ENCODE measurements at places on chromosomes 12 and 14. TPM values are rescaled to one million over a fixed set of nuclear protein-coding genes. Genes with fewer than 3 reads are reported as not detected.

The LRRK2 gene
- 12.6 TPM for polyA plus RNA-seq

The FOXG1 gene
- polyA plus RNA-seq, result not detected

The OASL gene
- polyA plus RNA-seq, result not detected

The ASPG gene
- polyA plus RNA-seq, result not detected

The SYT1 gene
- 227 TPM for polyA plus RNA-seq

The SLC17A8 gene
- polyA plus RNA-seq, result 0.48 TPM

The KRT78 gene
- polyA plus RNA-seq, result not detected

The LRIG3 gene
- 0.34 TPM for polyA plus RNA-seq

The PLCZ1 gene
- polyA plus RNA-seq, result not detected

The PRB2 gene
- not detected for polyA plus RNA-seq

The SPPL3 gene
- 30.2 TPM for polyA plus RNA-seq

The SELPLG gene
- not detected for polyA plus RNA-seq

The PMEL gene
- not detected for polyA plus RNA-seq

The PDE3A gene
- 2.7 TPM for polyA plus RNA-seq

The KRT77 gene
- polyA plus RNA-seq, result not detected

The MYF5 gene
- polyA plus RNA-seq, result not detected

The HAL gene
- polyA plus RNA-seq, result not detected

The CCDC38 gene
- not detected for polyA plus RNA-seq

The TNFRSF1A gene
- 2.3 TPM for polyA plus RNA-seq

The PRH2 gene
- polyA plus RNA-seq, result not detected

The HSP90B1 gene
- polyA plus RNA-seq, result 426 TPM

The C12orf50 gene
- not detected for polyA plus RNA-seq

The POU6F1 gene
- polyA plus RNA-seq, result 1.5 TPM

The SOAT2 gene
- polyA plus RNA-seq, result not detected

The KLRC1 gene
- polyA plus RNA-seq, result not detected

The WBP11 gene
- polyA plus RNA-seq, result 84.9 TPM

The STAB2 gene
- not detected for polyA plus RNA-seq

The ESPL1 gene
- not detected for polyA plus RNA-seq

The COCH gene
- 53.1 TPM for polyA plus RNA-seq

The KMT2D gene
- 2.7 TPM for polyA plus RNA-seq

The POLE2 gene
- polyA plus RNA-seq, result 2.9 TPM

The CLEC2A gene
- polyA plus RNA-seq, result not detected

The MYL2 gene
- polyA plus RNA-seq, result not detected

Data from Purkinje cell (primary cell).